Stimulated activated CD4-positive, alpha-beta T cell treated with anti-CD3 and anti-CD28 coated beads, Interleukin-1b, Interleukin-23, amount 100 ng/mL, for 4 hours (primary cell): ENCODE measurements at places on chromosomes 3 and 15.

DNA sequence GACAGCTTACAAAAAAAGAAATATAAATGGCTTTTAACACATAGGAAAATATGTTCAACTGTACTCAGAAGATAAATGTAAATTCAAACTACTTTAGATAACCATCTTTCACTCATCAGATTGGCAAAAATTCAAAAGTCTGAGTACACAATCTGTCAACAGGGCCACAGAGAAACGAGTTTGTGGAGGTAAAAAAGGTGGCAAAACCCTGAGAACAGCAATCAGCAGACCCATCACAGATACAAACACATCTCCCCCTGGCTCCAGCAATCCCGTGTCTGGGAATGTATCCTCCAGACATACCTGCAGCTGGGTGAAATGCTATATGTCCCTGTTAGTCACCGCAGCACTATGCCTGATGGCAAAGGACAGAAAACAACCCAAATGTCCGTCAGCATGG lies 149.5 kb downstream of the OSBPL10 start:
- DNase-seq, result no peak

- no peak for DNase-seq
Measured at GRCh38 chr3:14145236-14145635, 20.4 kb downstream of the TMEM43 start.

- DNase-seq, result no peak
Measured at GRCh38 chr3:16171009-16171408, 3.5 kb upstream of the GALNT15 start.

DNA sequence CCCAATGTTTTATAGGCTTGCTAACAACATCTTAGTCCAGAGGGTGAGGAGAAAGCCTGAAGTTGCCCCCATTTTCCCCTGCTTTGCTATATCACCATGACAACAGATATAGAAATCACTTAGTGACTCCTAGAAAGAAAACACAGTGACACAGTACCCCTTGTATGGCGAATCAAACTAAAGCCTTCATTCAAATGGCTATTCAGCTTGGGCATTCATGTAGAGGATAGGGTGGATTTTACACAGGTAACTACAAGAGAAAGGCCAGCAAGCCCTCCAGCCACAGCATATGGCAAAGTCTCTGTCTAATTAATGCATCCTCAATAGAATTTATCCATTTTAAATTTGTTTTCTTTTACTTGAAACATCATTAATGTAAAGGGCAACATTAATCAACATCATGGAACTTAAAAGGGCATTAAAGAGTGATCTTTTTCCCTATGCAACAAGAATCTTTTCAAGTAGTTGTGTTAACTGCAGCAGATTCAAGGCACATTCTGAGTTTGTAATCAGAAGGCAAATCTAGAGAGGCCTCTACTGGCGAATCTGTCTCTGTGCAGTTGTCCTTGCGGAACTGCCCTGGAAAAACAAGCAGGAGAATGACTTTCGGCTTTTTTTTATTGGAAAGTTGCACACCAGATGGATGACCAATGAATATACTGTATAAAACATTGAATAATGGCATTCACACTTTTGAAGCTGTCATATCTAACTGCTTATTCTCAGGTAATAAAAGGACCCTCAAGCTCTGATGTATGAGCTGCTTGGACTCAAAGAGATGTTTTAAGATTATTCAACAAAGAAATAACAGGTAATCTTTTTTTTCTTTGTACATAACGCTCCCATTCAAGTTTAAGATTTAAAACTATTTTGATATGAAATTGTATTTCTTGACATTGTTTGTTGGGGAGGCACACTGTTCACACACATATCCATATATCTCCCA lies 621.7 kb upstream of the AGTR1 start:
- no peak for DNase-seq

- DNase-seq, result no peak
Measured at GRCh38 chr3:126714921-126715320, 10.9 kb downstream of the CHCHD6 start.

GRCh38 chr15:78197632-78198031 lies 36.7 kb downstream of the ACSBG1 start:
- no peak for DNase-seq

DNA sequence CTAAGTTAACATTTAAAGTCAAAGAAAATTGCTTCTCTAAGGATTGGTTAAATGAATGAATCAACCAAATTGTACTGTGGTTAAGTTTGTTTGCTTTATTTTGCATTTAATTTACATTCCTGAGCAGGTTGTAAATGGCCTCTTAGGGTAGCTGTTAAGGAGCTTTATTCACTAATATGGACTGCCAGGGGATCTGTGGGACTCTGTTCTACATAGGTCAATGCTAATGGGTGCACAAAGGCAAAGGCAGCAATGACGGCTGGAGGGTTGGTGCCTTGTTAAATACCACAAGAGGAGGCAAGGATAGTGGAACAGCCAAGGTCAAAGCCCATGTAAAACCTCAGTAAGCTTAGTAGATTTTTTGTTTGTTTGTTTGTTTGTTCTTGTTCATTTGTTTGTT lies 89.3 kb upstream of the P2RY1 start:
- DNase-seq, result no peak

DNA sequence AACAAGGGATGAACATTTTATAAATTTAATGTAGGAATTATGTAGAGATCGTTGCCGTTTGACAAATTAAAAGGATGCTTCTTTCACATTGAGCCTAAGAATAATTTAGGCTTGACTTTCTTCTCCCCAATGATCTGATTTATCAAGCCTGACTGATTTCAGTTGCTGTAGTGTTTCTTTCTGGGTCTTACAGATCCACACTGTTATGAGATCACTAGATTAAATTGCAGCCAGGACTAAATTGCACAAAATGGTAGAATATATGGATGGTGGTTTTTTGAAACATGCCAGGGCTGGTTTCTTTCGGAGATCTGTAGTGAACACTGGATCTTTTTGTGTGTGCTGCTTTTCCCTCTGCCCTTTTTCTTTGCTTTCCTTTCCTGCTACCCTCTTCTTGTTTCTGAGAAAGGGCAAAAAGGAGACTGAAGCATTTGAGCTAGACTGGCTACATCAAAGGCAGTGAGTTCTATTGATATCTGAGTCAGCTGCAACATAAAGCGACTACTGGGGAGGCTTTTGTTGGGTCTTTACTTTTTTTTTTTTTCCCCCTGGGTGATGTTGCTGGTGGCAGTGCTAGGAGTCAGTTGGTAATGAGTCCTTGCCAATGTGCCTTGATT lies 83.0 kb downstream of the AKAP13 start:
- DNase-seq, result no peak

DNA sequence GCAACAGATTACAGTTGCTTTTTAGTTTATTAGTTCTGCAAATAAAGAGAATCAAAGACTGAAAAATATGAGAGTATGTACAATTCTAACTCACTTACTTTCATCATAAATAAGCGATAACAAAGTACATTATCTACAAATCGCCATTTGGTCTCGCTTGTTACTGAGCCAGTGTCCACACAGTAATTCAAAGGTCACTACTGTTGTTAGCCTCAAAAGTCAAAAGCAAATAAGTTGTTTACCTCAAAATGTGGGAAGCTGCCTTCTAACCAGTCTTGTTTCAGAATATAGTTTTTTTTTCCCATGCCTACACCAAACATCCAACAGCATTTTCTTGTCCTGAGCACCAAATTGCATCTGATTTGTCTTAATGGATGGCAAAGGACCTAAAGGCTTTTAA lies 127.4 kb upstream of the FAM3D start:
- DNase-seq, result no peak

DNA sequence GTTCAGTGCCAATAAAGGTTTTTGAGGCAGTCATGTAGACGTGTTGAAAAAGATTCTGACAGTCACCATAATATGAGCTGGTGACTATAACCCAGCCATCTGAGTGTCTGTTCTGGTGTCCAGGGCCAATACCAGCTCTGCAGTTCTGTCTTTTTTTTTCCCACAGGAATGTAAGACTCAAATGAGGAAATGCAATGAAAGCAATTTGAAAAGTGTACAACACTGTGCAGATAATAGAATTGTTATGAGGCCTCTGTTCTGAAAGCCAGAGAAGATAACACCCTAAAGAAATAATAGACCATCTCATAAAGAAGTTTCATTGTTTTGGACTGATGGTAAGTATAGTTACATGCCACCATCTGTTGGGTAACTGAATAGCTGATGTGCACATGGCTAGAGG lies 57.1 kb downstream of the CLDN1 start:
- DNase-seq, result no peak

GRCh38 chr15:80864666-80865065 lies 85.5 kb downstream of the CEMIP start:
- no peak for DNase-seq

GRCh38 chr3:127166501-127167065 lies 26.3 kb upstream of the PRR23E start:
- DNase-seq, result no peak

DNA sequence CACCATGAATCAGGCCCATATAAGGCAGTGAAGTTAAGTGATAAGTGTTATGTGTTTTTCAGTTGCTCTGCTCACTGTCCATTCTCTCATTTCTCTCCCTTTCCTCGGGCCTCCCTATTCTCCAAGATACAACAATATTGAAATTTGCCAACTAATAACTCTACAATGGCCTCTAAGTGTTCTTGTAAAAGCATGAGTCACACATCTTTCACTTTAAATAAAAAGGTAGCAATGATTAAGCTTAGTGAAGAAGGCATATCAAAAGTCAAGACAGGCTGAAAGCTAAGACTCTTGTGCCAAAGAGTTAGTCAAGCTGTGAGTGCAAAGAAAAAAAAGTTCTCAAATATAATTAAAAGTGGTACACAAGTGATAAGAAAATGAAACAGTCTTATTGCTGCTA lies 675.4 kb downstream of the OTOL1 start:
- DNase-seq, result no peak

- no peak for DNase-seq
Measured at GRCh38 chr3:172256101-172256734, 192.0 kb downstream of the GHSR start.

DNA sequence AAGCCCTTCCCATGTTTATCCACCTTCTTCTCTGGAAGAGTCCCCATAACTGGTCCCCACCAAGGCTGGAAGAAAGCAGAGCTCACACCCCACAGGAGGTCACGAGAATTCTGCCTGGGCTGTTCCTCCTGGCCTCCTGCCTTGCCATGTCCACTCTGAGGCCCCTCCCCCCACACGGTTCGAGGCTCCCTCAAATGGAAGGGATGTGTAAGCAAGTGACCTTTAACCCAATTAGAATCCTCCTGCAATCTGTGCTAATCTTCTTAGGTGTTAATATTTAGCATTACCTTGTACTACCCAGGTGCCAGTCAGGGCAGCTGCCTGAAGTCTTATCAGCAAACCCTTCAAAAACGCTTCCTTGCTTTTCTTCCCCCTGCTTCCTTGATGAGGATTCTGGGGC lies 32.4 kb upstream of the DYNC1LI1 start:
- DNase-seq, result no peak
